Central memory CD8-positive, alpha-beta T cell (primary cell): ENCODE measurements at places on chromosomes 11 and 22.
A peak's percentile ranks its signal among the peaks of the same experiment; 100 is the strongest.

GRCh38 chr11:127790592-127790991 lies 790.0 kb upstream of the KIRREL3 start:
- no peaks in the 10 kb centered on the region for H3K4me1 ChIP-seq
- H3K27ac ChIP-seq, result no peak overlapping the region
- no peak overlapping the region for H3K4me3 ChIP-seq
- H3K36me3 ChIP-seq, result no peaks in the 10 kb centered on the region
- DNase-seq, result no peak

DNA sequence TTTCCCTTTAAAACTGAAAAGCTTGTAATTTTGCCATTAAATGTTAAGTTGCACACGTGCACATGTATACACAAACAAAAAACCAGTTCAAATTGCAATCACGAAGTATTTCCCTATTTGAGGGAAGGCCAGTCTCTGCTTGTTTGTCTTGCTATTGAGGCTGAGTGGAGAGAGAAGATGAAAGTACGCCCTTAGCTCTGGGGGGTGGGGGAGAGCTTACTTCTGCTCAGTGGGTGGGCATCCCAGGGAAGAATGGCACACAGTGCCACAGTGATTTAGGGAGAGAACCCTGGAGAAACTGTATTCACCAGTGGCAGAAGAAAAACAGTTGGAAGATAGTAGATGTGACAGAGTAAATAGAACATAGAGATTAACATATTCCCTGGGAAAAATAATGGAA lies 8.7 kb downstream of the YAP1 start:
- no peak for DNase-seq
- H3K4me3 ChIP-seq, result no peak overlapping the region
- peaks cover 75% of the 10 kb centered on the region for H3K27me3 ChIP-seq
- H3K4me1 ChIP-seq, result no peaks in the 10 kb centered on the region
- no peak overlapping the region for H3K27ac ChIP-seq
- no peaks in the 10 kb centered on the region for H3K36me3 ChIP-seq

DNA sequence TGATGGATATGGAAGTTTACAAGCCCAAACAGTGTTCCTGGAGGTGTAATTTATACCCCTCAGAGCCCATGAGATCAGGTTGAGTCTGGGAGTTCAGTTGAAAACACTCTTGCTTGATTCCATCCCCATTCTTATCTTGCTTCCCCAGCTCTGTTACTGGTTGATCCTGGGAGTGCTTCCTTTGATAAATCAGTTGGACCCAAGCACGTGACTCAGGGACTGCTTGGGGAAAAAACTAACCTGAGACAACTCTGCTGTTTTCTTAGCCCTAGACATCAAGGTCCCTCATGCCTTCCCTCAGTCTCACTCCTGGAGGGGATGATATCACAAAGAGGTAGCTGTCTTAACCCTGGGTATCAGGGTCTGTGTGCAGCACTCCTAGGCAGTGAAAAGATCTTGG lies 35.0 kb upstream of the SLC1A2 start:
- no peak overlapping the region for H3K4me3 ChIP-seq
- DNase-seq, result no peak
- H3K4me1 ChIP-seq, result no peaks in the 10 kb centered on the region
- H3K36me3 ChIP-seq, result peaks cover 1% of the 10 kb centered on the region
- no peak overlapping the region for H3K27ac ChIP-seq
- H3K27me3 ChIP-seq, result peaks cover 60% of the 10 kb centered on the region

GRCh38 chr11:119378851-119379465 lies 2.5 kb downstream of the USP2 start:
- no peak for DNase-seq
- H3K4me3 ChIP-seq, result no peak overlapping the region
- H3K27me3 ChIP-seq, result no peaks in the 10 kb centered on the region
- peak overlapping the region; percentile 68 for H3K27ac ChIP-seq
- H3K4me1 ChIP-seq, result peaks cover 3% of the 10 kb centered on the region

GRCh38 chr11:18727479-18728236 lies 1.7 kb upstream of the IGSF22 start:
- H3K27ac ChIP-seq, result no peak overlapping the region
- no peak for DNase-seq
- no peaks in the 10 kb centered on the region for H3K27me3 ChIP-seq

- no peak for DNase-seq
- H3K27ac ChIP-seq, result no peak overlapping the region
- no peak overlapping the region for H3K4me3 ChIP-seq
- peaks cover 21% of the 10 kb centered on the region for H3K4me1 ChIP-seq
- H3K36me3 ChIP-seq, result peaks cover 28% of the 10 kb centered on the region
Measured at GRCh38 chr11:64888729-64889511, 10.5 kb upstream of the EHD1 start.

DNA sequence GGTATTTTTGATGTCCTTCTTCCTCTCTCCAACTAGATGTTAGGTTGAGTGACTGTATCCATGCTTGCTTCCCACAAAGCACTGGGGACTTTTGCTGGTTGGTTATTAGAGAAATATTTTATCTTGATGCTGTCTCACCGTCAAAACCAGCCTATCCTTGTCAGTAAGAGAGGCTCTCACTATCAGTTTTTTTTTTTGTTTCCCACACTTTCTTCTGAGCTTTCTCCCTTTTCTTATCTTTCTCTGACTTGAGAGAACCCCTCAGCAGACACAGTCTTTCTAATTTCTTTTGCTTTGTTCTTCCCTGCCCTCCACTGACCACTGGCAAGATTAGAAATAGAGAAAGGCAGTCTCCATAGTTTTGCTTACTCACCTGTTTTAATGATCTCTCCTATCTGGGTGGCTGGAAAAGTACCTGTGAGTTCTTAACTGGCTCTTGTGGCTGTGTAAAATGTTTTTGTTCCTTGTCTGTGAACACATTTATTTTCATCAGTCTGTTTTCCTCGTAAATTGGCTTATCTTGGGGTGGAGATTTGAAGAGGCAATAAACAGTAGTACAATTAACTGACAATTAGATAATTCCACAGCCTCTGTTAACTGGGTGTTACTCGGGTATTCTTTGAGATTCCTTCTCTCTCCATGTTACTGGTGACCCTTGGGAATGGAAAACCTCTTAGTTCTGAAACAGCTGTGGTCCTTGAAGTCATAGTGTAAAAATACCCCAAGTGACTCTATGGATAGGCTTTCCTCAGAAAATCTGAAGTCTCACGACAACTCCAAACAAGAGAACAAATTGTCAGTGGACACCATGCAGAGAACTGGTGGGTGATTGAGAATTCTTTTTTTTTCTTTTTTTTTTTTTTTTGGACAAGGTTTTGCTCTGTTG lies at the start of gene NXPE1:
Gene NXPE1, minus strand, starts transcription at position 457 of the 886 bp plus-strand sequence. CDS start 8,680 bp downstream, outside the sequence.
- H3K27ac ChIP-seq, result no peak within 1 kb of the TSS
- no peak within 1 kb of the TSS for H3K4me3 ChIP-seq
- no peak for DNase-seq
- H3K36me3 ChIP-seq, result peaks cover 1% of the 10 kb centered on the region
- peaks cover 49% of the 10 kb centered on the region for H3K27me3 ChIP-seq

DNA sequence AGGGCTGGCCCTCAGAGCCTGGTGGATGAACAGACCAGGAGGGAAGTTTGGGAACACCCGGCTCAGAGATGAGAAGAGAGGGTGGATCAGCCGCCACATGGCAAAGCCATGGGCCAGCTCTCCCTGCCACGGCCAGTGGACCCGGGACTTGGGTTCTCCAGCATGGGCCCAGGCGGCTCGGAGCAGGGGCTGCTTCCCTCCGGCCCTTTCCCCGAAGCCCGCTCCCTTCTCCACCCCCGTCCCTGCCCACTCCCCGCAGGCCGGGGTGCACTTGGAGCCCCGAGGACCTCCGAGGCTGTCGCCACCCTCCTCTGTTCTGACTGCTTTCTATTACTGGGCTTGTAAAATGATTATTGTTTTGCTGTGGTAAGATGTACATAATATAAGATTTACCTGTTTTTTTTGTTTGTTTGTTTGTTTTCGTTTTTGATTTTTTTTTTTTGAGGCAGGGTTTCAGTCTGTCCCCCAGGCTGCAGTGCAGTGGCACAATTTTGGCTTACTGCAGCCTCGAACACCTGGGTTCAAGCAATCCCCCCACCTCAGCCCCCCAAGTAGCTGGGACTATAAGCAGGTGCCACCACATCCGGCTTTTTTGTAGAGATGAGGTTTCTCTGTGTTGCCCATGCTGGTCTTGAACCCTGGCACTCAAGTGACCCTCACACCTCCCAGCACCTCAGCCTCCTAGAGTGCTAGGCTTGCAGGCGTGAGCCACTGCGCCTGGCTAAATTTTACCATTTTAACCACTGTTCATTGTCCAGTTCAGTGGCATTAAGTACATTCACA lies 11.3 kb upstream of the TH start:
- no peak overlapping the region for H3K4me3 ChIP-seq
- no peaks in the 10 kb centered on the region for H3K36me3 ChIP-seq
- H3K27me3 ChIP-seq, result peaks cover 9% of the 10 kb centered on the region
- DNase-seq, result no peak

- H3K4me1 ChIP-seq, result no peaks in the 10 kb centered on the region
- H3K27me3 ChIP-seq, result peaks cover 15% of the 10 kb centered on the region
- DNase-seq, result no peak
- H3K27ac ChIP-seq, result no peak overlapping the region
Measured at GRCh38 chr11:8359521-8359920, 95.8 kb upstream of the LMO1 start.
